ENCODE measurements at places on chromosomes 3 and 15.

DNA sequence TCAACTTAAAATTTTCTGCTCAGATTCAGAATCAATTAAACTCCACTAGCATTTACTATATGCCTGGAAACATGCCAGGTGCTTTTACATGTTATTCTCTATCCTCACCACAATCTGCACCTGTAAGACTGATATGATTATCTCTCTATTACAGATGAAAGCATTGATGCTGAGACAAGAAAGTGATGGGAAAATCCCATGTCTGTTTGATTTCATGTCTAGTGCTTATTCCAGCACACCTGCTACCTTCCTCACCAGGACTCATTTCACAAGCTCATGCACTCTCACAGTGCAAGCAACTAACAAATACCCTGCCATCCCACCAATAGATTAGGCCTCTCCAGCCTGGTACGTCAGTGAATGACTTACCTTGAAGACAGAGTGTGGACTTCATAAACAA is 25.0 kb upstream of the BCL6 start:
- DNase-seq: no peak

- DNase-seq: no peak
Measured at GRCh38 chr3:132211896-132212295, 105.3 kb upstream of the ACP3 start.

DNA sequence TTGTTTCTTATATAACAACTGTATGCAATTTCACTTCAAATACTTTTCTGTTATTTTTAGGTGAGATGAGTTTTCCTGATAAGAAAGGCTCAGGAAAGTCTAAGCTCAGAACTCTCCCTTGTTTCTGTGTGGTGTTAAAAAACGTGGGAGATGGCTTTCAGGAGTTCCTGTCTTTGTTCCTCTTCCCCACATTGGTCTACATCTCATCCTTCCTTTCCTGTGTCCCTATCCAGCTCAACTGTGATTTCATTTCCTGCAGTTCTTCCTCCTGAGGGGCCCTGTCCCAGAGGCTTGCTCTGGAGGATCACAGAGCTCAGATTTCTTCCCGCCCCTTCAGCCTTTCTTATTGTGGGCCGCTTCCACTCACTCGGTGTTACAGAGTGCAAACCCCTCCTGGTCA is 11.2 kb downstream of the SEC13 start:
- DNase-seq: no peak

DNA sequence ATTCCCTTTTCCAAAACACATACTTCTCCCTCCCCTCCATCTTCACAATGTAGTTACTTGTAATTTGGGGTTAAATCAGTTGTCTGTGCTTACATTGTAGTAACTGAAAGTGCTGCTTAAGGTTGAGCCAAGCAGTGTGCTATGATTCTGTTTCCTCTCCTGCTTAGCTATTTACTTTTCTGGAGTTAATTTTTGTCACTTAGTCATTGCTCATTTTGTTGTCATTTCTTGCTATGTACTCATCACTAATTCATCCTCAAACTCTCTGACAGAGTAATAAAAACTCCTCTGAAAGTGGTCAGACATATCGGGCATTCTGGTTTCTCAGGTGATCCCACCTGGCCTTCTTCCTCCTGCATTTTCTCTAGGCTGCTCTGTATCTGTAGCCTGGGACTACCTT is 80.7 kb downstream of the PPARG start:
- no peak for DNase-seq

DNA sequence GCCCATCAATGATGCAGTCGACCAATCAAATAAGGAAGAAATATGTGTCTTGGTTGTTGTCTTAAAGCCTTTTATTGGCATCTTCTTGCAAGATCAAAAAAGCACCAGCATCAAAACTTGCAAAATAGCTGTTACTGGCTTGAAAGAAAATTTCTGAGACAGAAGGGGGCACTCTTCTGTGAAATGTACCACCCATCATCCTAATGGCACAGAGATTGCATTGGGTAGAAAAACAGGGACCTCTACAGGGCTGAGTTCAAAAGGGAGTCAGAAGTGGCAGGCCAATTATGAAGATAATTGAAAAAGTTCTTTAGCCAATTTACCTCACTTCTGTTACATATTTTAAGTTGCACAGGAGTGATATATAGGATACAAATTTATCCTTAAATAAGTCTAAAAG is 122.3 kb upstream of the GPR149 start:
- no peak for DNase-seq

GRCh38 chr3:186980989-186981388 is 50.7 kb downstream of the ST6GAL1 start:
- DNase-seq: no peak

DNA sequence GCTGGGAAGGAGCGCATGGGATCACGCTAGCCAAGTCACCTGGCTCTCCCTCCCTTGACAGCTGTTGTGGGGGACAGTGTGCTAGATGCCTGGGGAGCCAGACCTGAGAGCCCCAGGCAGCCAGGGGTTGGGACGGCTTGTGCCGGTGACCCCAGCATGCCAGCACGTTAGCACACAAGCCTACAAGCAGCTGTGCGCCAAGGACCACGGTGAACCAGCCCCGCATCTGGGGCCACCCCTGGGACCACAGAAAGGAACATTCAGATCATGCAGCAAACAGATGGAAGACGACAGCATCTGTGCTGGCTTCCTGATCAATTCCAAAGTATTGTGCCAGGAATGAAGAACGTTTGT is 64.8 kb downstream of the NTRK3 start:
- DNase-seq: no peak

DNA sequence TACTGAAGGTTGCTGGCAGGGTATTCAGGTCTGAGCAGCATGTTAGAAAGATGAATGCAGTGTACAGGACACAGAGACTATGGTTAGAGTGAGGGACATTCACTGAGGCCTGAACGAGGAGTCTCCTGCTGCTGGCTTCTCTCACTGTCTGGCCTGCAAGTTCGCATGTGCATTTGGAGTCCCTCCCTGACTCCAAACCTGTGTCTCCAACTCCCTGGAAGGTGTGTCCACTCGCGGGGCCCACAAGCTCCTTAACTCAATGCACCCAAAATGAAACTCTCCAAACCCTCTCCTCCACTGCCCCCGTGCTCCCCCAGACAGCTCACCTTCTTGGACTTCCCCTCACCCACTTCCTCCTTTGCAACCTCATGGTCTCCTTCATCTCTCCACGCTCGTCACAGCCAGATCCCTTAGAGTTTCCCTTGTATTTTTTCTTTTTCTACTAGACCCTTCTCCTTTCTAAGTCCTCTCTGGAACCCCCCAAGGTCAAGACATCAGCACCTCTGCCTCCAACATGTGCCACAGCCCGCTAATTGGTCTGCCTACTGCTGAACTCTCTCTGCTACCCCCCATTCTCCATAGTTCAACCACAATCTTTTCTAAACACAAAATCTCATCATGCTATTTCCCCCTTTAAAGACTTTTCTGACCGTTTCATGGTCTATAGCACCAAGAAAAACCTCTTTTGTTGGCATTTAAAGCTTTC is 58.3 kb downstream of the HES1 start:
- DNase-seq: no peak

DNA sequence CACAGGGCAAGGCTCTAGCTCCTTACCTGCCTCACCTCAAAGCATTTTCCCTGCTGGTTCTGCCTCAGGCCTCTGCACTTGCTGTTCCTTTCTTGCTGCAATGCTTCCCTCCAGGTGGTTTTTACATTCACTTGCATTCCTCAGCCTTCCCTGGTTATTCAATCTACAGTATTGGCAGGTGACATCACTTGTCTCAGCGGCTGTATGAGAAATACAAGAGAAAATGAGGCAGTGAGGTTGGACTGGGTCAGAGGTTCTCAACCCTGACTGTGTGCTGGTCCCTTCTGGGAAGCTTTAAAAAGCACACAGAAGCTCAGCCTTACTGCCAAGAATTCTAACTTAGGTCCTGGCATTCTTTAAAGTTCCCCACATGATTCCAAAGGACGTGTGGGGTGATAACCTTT is 26.7 kb downstream of the SIAH2 start:
- DNase-seq: no peak

DNA sequence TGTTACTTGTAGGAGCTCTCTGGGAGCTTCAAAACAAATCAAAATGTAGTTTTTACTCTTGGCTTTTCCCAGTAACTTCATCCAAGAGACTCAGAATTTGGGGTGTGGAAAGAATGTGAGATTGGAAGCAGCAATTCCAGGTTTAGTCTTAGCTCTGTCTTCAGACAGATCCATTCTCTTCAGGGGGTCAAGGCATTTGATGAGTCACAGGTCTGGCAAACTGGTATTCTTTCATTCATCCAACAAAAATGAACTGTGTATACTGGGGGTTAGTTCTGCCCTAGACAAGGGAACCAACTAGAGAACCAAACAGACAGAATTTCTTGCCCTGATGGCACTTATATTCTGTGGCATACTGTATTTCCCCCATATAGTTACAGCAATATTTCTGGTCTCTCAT is 36.3 kb upstream of the CADPS start:
- DNase-seq: no peak

- DNase-seq: no peak
Measured at GRCh38 chr3:73228437-73228836, 167.0 kb downstream of the EBLN2 start.

GRCh38 chr3:88385090-88385489 is 235.3 kb downstream of the C3orf38 start:
- DNase-seq: no peak

DNA sequence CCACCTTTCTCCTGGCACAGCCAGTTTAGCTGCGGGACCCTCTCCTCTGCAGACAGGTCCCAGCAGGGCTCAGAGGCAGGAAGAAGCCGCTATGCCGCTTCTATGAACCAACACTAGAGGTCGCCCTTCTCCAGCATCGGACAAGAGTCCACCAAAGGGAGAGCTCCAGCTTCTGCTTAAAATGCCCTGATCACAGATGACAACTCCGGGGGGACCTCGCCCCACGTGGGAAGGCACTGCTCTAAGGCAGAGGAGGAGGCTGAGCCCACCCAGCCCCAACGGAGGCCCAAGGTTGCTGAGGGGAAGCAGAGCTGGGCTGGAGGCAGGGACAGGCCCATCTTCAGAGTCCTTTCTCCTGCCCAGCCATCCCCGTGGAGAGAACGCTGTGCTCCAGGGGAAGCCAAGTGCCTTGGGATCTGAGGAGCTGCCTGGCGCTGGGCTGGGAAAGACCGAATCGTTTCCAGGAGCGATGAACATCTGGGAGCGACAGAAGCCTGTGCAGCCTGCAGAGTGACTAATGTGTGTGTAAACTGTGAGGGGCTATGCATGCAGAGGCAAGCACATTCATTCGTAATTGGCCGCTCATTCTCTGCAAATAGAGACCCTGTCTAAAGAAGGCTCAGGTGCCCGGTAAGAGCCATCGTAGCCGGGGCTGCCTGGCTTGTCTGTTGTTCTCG is 43.5 kb upstream of the BDH1 start:
- peak; percentile 62 for DNase-seq

- no peak for DNase-seq
Measured at GRCh38 chr3:100125161-100125938, 11.0 kb upstream of the FILIP1L start.

DNA sequence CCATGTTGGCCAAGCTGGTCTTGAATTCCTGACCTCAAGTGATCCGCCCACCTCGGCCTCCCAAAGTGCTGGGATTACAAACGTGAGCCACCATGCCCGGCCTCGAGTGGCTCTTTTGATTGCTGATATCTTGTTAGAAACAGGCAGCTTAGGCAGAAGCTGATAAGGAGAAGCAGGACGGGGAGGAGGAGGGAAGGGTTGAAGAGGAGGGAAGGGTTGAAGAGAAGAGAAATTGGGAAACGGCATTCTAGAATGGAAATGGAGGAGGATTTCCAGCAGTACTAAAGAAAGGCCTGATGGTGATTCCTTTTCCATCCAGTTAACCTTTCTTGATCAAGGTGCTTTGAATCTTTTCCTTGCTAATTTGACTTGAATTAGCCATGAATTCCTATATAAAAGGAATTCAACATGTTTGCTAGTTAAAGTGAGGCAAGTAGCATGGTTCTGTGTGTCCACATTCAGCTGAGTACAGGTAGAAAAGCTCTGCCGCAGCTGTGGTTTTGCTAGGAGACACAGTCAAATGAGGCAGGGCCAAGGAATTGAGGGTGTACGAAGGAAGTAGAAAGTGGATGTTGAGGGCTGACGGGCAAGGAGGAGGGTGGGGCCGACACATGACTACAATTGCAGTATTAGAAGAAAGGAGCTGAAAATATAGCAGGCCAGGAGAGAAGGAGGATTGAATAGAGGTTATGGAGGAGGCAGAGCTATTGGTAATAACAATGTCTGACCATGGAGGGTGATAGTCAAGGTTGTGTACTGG is 27.2 kb upstream of the ATP1B3 start:
- no peak for DNase-seq

DNA sequence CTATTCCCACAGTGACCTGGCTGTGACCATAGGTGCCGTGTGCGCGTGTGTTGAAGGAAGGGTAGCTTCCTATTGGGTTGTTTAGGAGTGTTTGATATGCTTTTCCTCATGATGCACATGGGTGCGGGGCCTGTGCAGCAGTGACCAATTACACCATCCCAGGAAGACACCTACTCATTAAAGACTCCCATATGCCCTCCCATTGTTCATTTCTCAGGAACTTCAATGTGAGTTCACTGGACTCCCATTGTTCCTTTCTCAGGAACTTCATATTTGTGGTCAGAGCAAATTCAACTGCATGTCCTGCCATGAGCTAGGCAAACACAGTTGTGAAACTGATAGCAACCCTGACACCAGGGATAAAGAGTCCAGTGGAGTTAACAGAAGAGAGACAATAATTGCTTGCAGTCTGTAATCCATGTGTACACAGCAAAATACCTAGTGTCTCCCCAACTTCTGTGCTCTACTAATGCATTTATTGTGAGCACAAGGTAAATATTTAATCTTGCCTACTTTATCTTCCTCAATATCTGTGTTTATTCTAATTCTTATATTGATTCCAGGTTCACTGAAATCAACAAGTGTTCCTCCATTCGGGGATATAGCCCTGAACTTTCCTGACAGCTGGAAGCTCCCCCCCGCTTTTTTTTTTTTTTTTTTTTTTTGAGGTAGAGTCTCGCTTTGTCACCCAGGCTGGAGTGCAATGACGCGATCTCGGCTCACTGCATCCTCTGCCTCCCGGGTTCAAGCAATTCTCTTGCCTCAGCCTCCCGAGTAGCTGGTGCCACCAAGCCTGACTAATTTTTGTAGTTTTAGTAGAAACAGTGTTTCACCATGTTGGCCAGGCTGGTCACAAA is 57.5 kb upstream of the GCNT3 start:
- DNase-seq: no peak

GRCh38 chr15:80405970-80406369 is 1.8 kb downstream of the ARNT2 start:
- DNase-seq: no peak
